ENCODE measurements at places on chromosomes 1 and 21.

- DNase-seq = no peak
These were observed 338.3 kb downstream of the NEGR1 start for GRCh38 chr1:71944006-71944405.

DNA sequence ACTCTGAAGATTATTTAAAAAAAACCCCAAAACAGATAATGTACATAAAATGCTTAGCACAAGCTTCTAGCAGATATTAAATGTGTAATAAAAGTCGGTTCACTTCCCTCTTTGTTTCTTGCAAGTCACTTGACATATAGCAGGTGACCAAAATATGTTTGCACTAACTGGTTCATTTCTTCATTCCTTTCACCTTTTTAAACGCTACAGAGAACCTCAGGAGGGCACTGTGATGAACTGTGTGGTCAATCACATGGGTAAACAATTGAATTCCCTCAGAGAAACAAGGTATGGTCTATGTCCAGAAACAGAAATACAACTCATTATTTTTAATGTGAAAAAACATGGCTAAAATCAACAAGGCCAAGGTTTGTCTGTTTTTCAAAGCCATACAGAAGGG, 51.3 kb upstream of the BCL10 start:
- DNase-seq = no peak

DNA sequence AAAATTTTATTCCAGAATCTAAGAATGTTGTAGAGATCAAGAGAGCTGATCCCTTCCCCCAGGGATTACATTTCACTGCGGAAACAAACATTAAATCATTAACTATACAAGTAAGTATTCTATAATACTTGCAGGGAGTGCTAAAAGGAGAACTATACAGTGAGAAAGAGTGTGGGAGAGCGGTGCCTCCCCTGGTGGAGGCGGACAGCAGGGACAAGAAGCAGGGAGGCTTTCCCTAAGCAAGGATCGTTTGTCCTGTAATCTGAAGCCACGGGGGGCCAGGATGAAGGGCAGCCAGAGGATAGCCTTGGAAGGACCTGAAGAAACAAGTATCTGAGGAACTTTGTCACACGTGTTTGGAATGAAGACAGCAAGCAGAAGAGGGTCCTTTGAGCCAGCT, 40.1 kb downstream of the SLC9C2 start:
- no peak for DNase-seq

- peak; percentile 75 for DNase-seq
These were observed 277.1 kb downstream of the AJAP1 start for GRCh38 chr1:4931486-4931885.

DNA sequence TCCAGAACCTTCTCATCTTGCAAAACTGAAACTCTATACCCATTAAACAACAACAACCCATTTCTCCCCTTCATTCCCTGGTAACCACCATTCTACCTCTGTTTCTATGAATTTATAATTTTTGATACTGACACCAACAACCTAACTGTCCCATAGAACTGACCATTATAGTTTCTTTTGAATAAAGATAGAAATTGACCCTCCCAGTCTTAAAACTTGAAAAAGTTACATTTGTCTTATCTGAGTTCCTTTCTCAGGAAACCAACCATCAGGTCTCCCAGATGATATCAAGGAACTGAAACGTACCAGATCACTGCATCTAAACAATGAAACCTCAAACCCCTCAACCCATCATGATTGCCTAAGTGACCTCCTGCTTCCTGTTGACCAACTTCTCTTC, 27.1 kb downstream of the RNF115 start:
- DNase-seq = no peak

GRCh38 chr1:43438576-43438952, 15.2 kb downstream of the HYI start:
- no peak for DNase-seq

DNA sequence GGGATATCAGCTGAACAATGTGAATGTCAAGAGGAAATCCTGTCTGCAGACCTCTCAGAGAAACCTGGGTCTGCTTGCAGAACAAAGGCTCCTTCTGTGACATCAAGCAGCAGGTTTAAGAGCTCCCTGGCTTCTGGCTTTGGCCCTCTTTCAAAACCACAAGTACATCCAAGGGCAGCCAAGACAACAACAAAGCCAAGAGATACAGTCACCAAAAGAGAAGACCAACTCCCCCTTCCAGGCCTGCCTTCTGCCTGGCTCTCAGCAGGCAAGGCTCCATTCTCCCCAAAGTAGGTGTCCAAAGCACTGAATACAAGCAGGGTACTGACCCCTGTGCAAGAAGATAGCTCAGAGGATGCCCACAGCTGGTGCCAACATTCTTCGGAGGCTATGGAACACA, 11.5 kb downstream of the BCAR3 start:
- DNase-seq = peak; percentile 98

DNA sequence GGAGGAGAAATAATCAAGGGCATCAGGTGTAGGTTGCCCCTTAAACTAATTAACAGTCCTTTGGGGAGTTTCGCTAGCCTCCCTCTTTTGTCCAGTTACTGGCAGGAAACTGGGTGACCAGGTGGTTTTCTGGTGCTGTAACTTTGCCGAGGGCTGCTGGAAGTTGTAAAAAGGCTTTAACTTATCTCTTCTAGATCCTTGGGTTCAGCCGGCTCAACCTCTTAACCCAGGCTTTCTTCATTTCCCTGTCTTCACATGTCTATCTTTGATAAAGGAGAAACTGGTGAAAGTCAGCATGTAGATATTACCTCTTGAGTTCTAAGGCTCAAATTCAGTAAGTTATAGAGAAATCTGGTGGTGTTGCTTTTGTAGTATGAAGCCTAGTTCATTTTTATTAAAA, 289.7 kb upstream of the NRIP1 start:
- DNase-seq = no peak

DNA sequence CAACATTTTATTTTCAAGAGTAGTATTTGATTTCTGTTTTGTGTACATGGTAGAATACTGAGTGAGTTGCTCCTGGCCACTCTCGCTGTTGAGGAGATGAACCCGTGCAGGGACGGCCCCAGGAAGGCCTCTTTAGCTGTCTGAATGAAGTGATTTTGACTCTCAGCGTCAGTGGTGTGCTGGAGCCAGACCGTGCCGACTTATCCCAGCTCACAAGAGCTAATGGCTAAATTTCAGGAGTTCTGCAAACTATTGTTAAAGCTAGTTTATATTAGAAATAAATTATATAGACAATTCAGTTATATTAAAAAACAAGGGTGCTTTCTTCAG, 111.2 kb upstream of the KIF26B start:
- no peak for DNase-seq

DNA sequence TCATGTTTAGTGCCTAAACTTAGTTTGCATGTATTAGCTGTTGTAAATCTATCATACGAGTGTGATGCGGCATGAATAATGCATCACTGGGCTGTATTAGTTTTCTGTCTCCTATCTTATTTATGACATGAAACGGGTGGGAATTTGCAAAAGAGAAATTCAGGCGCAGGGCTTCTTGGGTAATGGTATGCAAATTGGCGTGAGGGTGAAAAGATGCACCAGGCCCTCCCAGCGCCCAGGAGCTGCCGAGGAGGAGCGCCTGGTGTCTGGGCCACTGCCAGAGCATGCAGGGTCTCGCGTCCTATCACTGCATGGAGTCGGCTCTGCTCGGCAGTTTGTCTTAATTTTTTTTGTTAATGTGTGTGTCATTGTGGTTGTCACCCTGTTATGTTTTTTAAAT, 82.9 kb upstream of the ACTL8 start:
- no peak for DNase-seq

GRCh38 chr1:16888860-16889816, 6.6 kb upstream of the RNU1-2 start:
- peak; percentile 97 for DNase-seq

DNA sequence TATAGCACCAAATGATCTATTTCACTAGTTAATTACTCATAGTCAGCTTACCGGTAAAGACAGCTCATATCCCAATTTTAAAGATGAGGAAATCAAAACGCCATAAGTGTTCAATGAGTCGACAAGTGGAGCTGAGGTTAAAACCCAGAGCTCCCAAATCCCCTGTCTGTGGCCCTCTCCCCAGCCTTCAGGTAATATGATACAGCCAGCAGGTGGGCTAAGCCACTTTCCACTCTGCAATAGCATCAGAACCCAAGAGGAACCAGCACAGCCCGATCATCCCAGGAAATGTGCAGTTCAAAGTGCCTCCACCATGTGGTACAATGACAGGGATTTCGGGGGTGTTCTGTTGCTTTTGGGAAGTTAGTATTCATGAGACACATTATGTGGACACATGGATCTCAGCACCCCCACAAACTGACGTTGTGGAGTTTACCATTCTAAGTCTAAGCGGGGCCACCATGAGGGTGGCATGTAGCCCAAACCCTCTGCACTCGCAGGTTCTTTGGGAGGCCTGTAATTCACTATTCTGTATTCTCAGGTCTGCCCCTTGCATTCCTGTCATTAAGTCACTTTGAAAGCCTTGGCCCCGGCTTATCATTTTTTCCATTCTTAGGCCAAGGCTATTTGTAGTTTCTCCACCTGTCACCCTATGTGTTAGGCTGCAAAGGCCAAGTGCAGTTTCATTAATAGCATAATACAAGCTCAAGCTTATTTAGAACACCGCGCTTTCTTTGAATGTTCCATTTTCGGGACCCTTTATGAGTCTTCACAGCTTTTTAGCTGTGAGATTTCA, 26.3 kb upstream of the ACTN2 start:
- DNase-seq = no peak

GRCh38 chr1:82485591-82486369, 685.0 kb downstream of the ADGRL2 start:
- DNase-seq = peak; percentile 65

GRCh38 chr1:155325603-155325893, 4.9 kb downstream of the RUSC1 start:
- DNase-seq = no peak

GRCh38 chr1:1318131-1318652, 6.3 kb downstream of the INTS11 start:
- DNase-seq = peak; percentile 95

GRCh38 chr1:74637296-74637695, 36.3 kb downstream of the ERICH3 start:
- no peak for DNase-seq

DNA sequence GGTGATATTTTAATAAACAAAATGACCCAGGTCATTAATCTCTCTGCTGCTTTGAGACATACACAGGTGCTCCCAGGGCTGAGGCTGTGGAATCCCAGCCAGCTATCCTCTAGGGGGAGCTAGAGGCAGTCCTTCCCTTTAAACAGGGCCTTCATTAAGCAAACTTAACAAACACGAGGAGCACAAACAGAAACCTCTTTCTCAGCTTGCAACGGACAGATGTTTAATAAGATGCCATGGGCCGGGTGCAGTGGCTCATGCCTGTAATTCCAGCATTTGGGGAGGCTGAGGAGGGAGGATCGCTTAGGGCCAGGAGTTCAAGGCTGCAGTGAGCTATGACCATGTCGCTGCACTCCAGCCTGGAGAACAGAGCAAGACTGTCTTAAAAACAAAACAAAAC, 106.7 kb downstream of the HIVEP3 start:
- DNase-seq = peak; percentile 71

GRCh38 chr1:177171536-177172123, 872 bp downstream of the BRINP2 start:
- DNase-seq = no peak

- DNase-seq = no peak
These were observed 81.0 kb upstream of the IVNS1ABP start for GRCh38 chr1:185398022-185398421.

DNA sequence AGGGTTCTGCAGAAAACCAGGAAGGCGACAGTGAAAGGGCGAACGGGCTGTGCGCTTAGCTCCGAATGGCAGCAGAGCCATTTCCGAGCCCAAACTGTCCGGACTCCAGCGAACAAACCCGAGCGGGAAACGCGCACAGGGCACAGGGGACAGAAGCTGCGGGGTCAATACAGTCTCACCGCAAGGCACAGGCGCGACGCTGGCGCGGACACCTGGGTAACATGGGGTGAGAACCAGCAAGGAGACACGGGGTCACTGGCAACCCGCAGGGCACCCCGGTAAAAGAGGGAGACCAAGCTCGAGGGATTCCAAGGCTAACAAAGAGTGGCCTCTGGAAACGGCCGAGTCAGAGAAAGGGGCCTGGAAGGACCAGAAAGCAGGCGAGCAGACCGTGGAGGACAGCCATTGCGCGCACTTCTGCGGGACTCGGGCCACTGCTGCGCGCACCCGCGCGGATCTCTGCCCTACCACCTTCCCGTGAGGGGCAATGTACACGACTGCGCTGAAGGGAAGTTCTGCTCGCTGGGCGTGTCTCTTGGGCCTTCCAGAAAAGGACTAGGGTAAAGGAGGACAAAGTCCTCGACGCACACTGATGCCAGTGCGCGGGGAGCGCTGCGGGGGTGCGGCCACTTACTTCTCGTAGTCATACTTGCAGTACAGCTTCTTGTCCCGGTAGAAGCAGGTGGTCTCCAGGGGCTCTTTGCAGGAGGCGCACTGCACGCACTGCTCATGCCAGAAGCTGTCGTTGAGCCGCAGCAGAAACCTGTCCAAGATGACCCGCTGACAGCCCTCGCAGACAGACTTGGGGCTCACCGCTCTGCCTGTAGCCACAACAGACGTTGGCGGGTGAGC, 3.8 kb downstream of the LMX1A start:
- DNase-seq = no peak

GRCh38 chr1:4915154-4915553, 260.7 kb downstream of the AJAP1 start:
- no peak for DNase-seq

GRCh38 chr1:204340081-204340889, 19.4 kb downstream of the PLEKHA6 start:
- no peak for DNase-seq

DNA sequence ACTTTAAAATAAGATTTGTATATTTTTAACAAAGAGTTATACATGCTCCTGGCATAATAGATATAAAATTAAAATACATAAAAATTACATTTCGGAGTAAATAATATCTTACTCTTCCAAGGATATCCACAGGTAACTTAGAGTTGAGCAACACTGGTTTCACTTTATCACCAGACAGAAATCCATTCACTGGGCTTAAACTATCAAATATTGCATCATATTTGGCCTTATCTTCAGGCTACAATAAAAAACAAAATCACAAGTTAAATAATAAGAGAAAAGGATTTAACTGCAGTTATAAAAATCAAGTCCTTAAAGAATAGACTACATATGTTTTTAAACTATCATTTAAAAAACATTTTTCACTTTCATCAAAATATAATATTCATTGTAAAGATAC, 55.5 kb downstream of the EPS15 start:
- DNase-seq = no peak

GRCh38 chr1:34153246-34153645, 11.8 kb downstream of the CSMD2 start:
- DNase-seq = no peak

GRCh38 chr1:66542811-66543767, 9.1 kb downstream of the SGIP1 start:
- DNase-seq = peak; percentile 63

DNA sequence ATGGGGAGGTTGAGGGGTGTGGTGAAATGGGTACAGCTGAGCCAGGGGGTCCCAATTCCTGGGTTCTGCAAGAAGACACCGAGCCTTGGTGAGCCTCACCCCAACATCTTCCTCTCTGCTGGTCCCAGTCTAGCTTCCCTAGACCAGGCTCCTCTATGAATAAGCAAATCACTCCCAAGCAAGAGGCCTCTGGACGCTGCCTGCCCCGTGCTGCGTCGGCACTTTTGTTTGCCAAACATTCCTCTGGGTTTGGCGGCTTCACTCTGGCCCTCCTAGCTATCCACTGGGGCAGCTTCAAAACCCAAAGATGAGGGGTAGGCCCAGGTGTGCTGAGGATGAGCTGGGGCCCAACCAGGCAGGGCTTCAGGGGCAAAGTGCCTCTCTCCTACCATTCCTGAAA, 137.1 kb upstream of the CD34 start:
- DNase-seq = no peak

All from HT1080 (cell line).